ENCODE measurements at places on chromosomes 16 and 17.

DNA sequence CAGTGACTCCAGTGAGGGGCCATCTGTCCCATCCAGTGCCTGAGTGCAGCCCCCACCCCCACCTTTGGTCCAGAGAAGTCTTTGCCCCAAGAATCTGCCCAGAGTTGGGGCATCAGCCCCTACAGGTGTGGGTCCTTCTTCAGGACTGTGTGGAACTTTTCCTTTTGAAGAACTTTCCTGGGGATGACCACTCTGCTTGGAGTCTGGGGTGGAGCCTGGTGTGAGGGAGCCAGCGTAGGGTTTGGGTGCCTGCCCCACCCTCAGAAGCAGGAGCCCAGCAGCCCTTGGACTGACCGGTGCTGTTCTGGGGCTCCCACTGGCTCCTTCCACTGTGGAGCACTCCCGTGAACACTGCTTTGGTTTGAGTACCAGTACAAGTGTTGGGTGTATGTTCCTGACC lies 19.3 kb downstream of the MPRIP start:
- H3K27me3 ChIP-seq = no peaks in the 10 kb centered on the region
- peaks cover 10% of the 10 kb centered on the region for H3K36me3 ChIP-seq
- H3K4me1 ChIP-seq = peaks cover 13% of the 10 kb centered on the region
- no peak overlapping the region for H3K4me3 ChIP-seq

GRCh38 chr17:282912-283882 lies 69.4 kb downstream of the RPH3AL start:
- no peaks in the 10 kb centered on the region for H3K4me1 ChIP-seq
- no peak overlapping the region for H3K4me3 ChIP-seq
- H3K27me3 ChIP-seq = no peaks in the 10 kb centered on the region

DNA sequence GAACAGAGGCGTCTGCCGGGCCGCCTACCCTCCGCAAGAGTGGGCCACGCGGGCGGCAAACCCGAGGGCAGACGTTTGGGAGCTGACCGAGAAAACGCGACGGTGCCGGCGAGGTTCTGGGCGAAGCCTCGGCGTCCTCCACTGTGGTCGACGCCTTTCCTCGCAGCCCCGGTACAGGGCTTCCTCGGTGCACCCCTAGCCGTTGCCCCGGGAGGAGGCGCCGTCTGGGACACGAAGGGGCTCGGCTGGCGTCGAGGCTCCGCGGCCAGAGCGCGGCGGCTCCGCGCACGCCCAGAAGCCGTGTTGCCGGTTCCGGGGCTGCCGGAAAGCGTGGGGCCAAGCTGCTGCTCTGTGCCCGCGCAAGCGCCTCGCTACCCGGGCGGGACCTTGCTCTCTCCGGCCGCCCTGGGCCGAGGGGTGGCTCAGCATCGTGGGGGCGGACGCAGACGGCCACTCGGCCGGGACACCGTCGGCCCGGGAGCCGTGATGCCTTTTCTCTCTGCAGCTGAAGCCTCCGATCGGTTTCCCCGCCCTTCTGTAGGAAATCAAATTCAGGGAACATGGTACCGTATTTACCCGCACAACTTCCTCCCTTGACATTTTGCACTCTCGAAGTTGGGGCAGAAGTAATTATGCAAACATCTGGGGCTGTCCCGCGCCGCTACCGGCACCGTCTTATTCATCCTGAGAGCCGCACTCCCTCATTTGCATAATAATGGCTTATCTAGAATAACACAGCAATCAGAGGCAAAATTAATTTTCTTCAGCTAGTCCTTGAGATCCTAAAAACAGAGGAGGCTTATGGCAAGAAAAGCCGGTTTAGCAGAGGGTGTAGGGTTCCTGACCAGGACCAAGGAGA lies 7.3 kb upstream of the CBX8 start:
- peaks cover 100% of the 10 kb centered on the region for H3K27me3 ChIP-seq
- H3K4me3 ChIP-seq = no peak overlapping the region
- no peak overlapping the region for H3K27ac ChIP-seq
- H3K36me3 ChIP-seq = no peaks in the 10 kb centered on the region
- H3K4me1 ChIP-seq = peaks cover 66% of the 10 kb centered on the region
- DNase-seq = no peak

DNA sequence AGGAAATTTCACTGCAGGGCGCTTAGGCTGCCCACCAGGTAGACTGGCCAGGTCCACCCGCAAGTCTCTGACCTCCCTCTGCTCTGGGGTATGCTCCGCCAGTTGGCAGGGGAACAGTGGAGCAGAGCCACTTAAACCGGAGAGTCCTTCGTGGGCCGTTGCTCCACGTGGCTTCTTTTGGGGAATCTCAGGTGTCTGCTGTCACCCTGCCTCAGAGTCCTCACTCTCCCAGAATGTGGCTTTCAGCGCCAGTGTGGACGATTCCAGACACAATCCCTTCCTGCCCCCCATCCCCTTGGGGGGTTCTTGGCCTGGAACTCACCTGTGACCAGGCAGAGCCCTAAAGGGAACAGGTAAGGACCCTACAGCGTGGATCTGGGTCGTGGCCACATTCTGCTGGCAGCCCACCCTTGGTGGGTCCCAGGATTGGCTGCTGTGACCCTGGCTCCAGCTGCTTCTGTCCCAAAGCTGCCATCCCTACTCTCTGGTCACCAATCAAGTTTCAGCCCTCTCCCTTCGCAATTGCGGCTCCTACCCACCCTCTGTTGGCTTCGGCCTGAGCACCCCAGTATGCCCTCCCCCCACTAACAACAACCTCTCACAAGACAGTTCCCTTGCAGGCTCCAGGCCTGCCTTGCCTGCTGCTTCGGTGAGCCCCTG lies 22.2 kb downstream of the DHRS7C start:
- H3K27me3 ChIP-seq = peaks cover 17% of the 10 kb centered on the region
- no peaks in the 10 kb centered on the region for H3K4me1 ChIP-seq
- H3K36me3 ChIP-seq = no peaks in the 10 kb centered on the region

DNA sequence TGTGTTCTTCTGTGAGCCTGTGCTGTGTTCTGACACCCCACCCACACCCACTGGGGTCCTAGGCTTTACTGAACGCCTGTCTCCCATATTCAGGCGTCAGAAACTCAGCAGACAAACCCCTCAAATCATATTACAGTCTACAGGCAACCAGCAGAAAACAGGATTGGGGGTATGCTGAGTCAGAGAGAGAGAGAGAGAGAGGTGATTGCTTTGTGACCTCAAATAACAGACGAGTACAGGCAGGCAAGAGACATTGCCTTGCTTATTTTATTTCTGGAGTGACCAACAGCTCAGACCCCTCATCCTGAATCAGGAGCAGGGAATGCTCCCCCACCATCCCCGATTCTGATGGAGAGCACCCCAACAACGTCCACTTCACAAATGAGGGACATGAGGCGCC lies 473.9 kb downstream of the PMP22 start:
- H3K27ac ChIP-seq = no peak overlapping the region
- no peaks in the 10 kb centered on the region for H3K36me3 ChIP-seq
- DNase-seq = no peak
- no peaks in the 10 kb centered on the region for H3K27me3 ChIP-seq

- no peak overlapping the region for H3K27ac ChIP-seq
- no peaks in the 10 kb centered on the region for H3K36me3 ChIP-seq
- H3K4me1 ChIP-seq = peaks cover 32% of the 10 kb centered on the region
- H3K4me3 ChIP-seq = no peak overlapping the region
- H3K27me3 ChIP-seq = no peaks in the 10 kb centered on the region
Observed at GRCh38 chr16:3865241-3865640, 15.3 kb downstream of the CREBBP start.

- DNase-seq = no peak
- H3K27me3 ChIP-seq = no peaks in the 10 kb centered on the region
- H3K4me3 ChIP-seq = no peak overlapping the region
- peaks cover 6% of the 10 kb centered on the region for H3K4me1 ChIP-seq
- no peak overlapping the region for H3K27ac ChIP-seq
Observed at GRCh38 chr17:9465210-9465921, 110.3 kb downstream of the STX8 start.

DNA sequence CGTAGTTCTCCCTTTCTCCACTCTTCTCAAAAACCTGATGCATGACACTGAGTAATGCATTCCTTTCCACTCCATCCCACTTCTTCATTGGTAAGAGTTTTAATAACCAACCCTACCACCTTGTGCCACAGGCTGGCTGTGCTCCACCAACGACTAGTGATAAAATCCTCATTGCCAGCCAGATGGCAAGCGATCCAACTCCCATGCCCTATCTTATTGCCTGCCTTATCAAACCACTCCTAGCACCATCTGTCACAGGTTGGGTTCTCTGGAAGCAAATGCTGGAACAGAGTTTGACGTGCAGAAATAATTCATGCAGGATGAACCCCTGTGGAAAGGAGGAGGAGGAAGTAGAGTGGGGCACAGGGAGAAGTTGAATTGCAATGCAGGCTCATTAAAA lies 99.5 kb downstream of the CHD9NB start:
- H3K27ac ChIP-seq = no peak overlapping the region
- no peaks in the 10 kb centered on the region for H3K4me1 ChIP-seq
- peaks cover 2% of the 10 kb centered on the region for H3K27me3 ChIP-seq
- H3K36me3 ChIP-seq = no peaks in the 10 kb centered on the region
- no peak for DNase-seq

GRCh38 chr17:60297760-60298401 lies 94.1 kb downstream of the USP32 start:
- no peaks in the 10 kb centered on the region for H3K27me3 ChIP-seq
- no peak overlapping the region for H3K27ac ChIP-seq
- H3K4me1 ChIP-seq = no peaks in the 10 kb centered on the region
- H3K36me3 ChIP-seq = peaks cover 6% of the 10 kb centered on the region
- DNase-seq = no peak

DNA sequence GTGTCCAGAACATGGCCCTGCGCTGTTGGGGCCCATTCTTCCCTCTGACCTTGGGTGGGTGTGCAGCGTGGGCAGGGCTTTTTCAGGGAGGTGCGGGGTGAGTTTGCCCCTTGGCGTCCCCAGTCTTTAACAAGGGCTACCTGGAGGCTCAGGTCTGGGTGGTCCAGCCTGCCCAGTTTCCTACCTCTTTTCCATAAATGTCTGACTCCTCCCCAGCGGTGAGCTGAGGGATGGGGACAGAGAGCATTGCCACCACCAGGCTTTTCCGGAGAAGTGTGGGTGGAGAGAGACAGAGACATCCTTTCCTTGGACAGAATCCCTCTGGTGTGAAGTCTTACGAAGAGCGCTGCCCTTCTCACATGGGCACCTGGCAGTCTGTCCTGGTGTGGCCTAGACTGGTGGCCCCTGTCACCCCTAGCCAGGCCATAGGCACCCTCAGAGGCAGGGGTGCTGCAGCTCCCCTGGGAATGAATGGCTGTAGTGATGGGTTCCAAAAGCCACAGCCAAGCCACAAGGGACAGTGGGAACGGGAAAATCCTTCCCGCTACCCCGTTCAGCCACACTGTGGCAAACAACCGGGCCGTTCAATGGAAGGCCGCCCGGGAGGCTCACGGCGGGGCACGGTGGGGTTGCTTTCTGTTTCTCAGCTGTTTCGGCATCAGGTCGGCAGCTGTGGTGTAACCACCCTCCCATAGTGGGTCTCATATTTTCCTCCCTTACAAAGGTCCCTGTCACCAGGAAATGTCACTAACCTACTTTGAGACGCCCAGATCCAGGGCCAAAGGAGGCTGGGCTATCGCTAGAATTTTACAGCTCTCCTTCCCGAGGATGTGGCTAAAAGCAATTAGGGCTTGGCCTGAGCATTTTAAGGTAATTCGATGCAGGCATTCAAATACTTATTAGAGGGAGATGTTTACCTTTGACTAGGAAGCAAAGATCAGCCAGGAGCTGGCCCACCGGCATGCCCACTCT lies 61.9 kb upstream of the GSE1 start:
- DNase-seq = no peak
- no peak overlapping the region for H3K27ac ChIP-seq
- H3K27me3 ChIP-seq = no peaks in the 10 kb centered on the region
- H3K4me3 ChIP-seq = no peak overlapping the region
- H3K4me1 ChIP-seq = peaks cover 14% of the 10 kb centered on the region

- H3K4me1 ChIP-seq = no peaks in the 10 kb centered on the region
- H3K27me3 ChIP-seq = peaks cover 45% of the 10 kb centered on the region
- no peak for DNase-seq
- no peak overlapping the region for H3K27ac ChIP-seq
Observed at GRCh38 chr16:73614131-73614530, 566.2 kb upstream of the ZFHX3 start.

GRCh38 chr17:62822080-62822904 lies 14.2 kb upstream of the MARCHF10 start:
- H3K4me1 ChIP-seq = peaks cover 10% of the 10 kb centered on the region
- H3K4me3 ChIP-seq = no peak overlapping the region
- no peaks in the 10 kb centered on the region for H3K27me3 ChIP-seq
- no peaks in the 10 kb centered on the region for H3K36me3 ChIP-seq

DNA sequence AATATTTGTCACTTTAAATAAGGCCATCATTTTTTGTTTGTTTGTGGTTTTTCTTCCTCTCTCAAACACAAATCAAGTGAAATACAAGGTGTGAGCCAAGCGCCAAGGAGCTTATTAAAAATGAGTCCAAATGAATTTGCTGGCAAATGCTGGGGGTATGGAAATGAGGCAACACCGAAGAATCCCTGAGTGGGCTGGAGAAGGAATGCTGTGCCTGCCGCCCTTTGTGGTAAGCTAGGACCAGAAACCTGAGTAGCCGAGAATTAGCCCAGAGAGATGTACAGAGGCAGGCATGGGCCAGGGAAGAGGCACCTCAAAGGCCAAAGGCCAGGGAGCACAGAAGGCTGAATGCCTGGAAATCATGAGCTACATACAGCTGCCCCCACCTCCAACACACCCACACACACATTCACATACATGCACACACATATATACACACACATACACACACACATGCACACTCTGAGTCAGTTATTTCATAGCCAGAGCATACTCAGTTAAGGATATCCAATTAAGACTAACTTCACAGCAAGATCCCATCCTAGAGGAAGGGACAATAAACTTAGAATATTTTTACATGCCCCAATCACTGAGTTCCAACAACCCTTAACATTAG lies 266.1 kb upstream of the DYNLRB2 start:
- no peak for DNase-seq
- no peak overlapping the region for H3K4me3 ChIP-seq
- no peaks in the 10 kb centered on the region for H3K27me3 ChIP-seq
- H3K36me3 ChIP-seq = no peaks in the 10 kb centered on the region
- H3K27ac ChIP-seq = no peak overlapping the region

GRCh38 chr16:59148056-59148768 lies 414.1 kb upstream of the GOT2 start:
- H3K27ac ChIP-seq = no peak overlapping the region
- no peak overlapping the region for H3K4me3 ChIP-seq
- H3K27me3 ChIP-seq = no peaks in the 10 kb centered on the region
- no peaks in the 10 kb centered on the region for H3K4me1 ChIP-seq
- no peaks in the 10 kb centered on the region for H3K36me3 ChIP-seq
- peak; percentile 6 for DNase-seq

DNA sequence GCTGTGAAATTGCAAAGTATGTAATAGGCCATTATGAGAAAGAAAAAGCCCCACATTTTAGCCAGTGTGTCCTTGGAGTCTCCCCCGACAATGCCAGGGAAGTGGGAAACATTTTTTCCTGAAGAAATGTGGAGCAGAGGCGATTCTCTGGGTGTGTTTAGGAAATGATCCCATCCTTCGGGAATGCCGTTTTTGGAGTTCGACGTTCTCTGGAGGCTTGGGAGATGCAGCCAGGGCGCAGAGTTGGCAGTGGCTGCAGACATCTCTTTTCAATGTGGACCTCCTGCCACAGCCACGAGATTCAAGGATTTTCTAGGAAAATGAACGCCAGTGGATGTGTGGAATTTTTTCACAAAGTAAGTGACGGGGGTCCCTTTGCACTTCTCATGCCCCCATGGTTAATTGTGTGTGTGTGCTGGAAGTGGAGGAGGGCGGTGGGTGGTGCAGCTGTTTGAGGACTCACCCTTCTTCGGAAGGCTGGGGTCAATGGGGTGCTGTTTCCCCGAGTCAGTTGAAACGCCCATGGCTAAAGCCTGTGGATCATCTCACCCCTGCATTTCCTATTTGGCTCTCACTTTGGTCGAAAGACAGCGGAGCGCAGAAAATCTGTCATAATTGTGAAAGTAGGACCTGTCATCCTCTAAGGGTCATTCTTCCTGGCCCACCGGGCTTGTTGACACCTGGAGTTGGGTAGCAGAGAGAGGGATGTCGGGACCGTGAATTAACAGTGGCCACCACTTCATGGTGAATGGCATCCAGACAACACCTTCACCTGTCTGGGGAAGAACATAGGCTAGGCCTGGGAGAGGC lies 73.2 kb downstream of the CMIP start:
- H3K27ac ChIP-seq = no peak overlapping the region
- peaks cover 38% of the 10 kb centered on the region for H3K4me1 ChIP-seq
- peaks cover 12% of the 10 kb centered on the region for H3K36me3 ChIP-seq
